Renal pelvis (tissue), 12 donors: ENCODE measurements at places on chromosomes 12 and 14.
A peak's percentile ranks its signal among the peaks of the same experiment; 100 is the strongest.

DNA sequence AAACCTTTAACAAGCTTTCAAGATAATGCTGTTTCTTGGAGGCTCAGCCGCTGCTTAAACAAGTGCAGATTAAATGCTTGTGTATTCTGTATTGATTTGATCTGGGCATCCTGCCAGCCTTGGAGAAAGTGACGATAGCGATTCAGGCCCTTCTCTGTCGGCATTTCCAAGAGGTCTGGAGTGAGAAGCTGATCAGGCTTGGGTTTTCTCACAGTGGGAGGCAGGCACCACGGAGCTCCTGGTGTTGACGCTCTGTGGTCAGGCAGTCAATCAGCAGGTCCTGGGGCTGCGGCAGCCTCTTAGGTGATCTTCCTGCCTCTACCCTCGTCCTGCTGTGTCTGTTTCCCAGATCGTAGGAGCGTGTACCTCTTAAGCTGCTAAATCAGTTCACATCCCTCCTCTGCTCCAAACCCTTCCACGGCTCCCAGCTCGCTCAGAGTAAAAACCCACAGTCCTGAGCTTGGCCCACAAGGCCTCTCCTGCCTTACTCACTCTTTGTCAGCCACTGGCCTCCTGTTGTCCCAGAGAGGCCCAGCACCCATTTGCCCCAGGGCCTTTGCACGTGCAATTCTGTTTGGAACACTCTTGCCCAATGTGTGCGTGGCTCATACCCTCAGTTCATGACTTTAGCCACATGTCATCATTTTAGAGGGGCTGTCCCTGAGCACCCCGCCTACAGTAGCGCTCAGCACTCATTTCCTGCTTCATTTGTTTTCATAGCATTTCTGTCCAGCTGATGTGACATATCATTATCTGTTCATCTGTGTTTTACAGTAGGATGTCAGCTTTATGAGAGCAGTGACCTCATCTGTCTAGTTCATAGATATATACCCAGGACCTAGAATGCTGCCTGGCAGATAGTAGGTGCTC is 155.4 kb downstream of the AACS start:
- no peak for DNase-seq

DNA sequence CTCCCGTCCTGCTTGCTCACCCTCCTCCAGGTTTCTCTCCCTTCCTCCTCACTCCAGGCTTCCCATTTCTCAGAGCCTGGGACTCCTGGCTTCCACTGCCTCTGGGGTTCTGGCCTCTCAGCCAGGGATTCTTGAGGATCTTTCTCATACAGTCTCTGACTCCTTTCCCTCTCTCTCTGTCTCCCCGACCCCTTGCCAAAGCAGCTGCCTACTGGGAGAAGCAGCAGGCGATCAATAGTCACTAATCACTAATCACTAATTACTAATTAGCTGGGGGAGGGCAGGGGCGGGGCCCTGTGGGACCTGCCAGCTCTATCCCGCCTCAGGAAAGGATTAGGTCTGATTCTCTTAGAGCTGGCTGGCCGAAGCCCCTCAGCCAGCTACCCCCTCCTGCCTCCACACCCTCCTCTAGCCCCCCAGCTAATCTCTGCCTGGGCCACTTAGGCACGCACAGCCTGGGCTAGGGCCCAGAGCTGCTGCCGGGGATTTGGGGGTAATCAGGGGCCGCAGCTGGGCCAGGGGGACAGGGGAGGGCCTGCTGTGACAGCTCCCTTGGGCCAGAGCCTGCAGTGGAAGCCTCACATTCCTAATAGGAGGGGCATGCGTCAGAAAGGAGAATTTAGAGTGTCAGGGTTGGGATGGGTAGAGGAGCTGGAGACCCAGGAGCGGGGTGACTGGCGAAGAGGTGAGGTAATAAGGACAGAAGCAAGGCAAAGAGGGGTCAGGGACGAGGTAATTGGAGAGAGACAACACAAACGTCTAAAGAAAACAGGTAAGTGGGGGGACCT is 2.8 kb downstream of the NXPH4 start:
- no peak for DNase-seq

DNA sequence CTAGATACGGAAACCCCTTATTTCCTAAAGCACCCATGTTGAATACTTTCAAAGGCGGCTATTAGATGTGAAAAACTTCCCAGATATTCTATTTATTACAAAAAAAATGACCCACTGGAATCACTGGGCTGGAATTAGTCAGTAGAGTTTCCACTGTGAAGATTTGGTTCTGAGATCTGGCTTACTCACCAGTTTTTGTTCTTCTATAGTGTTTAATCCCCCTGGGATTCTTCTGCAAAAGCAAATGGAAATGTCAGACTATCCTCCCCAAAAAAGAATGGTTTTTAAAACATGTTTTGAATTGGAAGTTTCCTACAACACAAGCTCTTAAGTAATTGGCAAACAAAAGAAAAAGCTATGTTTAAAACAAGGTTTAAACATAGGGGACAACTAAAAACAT is 166.4 kb downstream of the STXBP6 start:
- no peak for DNase-seq

- peak; percentile 34 for DNase-seq
Observed at GRCh38 chr14:34796902-34797301, 78.3 kb downstream of the BAZ1A start.

GRCh38 chr14:59262717-59263454 is 74.4 kb downstream of the DAAM1 start:
- DNase-seq, result no peak

GRCh38 chr12:131752451-131752850 is 41.6 kb downstream of the SFSWAP start:
- DNase-seq, result no peak

DNA sequence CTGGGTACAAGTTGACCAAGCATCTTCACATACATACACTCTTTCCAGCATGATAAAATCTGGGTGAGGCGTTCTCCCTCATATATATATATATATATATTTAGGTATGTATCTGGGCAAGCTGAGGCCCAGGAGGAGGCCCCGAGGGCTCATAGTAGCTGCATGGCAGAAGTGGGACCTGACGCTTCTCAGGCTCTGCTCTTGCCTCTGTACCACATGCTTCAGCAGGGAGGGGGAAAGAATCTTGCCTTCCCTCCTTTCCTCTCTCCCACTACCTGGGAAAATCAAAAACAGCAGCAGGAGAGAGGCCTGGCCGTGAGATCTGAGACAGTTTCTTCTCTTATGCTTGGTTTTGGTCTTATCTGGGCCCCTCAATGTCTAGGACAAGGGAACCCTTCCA is 9.2 kb downstream of the PPP1R1A start:
- no peak for DNase-seq

GRCh38 chr14:102192840-102193502 is 53.3 kb downstream of the WDR20 start:
- DNase-seq, result no peak

DNA sequence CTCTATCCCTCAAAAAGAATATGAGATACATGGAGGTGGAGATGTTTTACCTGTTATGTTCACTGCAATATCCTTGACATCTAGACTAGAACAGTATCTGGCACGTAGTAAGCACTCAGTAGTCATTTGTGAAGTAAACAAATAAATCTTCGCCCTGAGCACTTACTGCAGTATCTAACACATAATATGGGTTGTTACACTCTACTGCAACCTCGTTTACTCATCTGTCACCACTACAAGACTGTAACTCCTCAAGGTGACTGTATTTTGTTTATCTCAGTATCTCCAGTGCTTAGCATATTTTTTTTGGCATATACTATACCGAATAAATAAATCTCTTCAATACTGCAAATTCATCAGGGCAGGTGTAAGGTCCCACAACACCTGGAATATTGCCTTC is 66.1 kb downstream of the WASHC3 start:
- no peak for DNase-seq

DNA sequence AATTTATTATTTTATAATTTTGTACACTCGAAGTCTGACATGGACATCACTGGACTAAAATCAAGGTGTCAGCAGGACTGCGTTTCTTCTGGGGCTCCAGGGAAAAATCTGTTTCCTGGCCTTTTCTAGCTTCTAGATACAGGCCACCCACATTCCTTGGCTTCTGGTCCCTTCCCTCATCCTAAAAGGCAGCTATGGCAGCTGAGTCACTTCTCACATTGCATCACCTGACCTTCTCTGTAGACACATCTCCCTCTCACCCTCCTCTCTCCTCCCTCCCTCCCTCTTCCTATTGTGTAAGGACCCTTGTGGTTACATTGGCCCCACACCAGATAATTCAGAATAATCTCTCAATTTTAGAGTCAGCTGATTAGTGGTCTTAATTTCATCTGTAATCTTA is 92.4 kb downstream of the RPS6KA5 start:
- no peak for DNase-seq

GRCh38 chr14:52551696-52552062 is 626 bp downstream of the TXNDC16 start:
- DNase-seq, result peak; percentile 43

- no peak for DNase-seq
Observed at GRCh38 chr14:64035143-64035542, 182.3 kb downstream of the SYNE2 start.

GRCh38 chr14:99473458-99473857 is 7.2 kb downstream of the SETD3 start:
- no peak for DNase-seq

DNA sequence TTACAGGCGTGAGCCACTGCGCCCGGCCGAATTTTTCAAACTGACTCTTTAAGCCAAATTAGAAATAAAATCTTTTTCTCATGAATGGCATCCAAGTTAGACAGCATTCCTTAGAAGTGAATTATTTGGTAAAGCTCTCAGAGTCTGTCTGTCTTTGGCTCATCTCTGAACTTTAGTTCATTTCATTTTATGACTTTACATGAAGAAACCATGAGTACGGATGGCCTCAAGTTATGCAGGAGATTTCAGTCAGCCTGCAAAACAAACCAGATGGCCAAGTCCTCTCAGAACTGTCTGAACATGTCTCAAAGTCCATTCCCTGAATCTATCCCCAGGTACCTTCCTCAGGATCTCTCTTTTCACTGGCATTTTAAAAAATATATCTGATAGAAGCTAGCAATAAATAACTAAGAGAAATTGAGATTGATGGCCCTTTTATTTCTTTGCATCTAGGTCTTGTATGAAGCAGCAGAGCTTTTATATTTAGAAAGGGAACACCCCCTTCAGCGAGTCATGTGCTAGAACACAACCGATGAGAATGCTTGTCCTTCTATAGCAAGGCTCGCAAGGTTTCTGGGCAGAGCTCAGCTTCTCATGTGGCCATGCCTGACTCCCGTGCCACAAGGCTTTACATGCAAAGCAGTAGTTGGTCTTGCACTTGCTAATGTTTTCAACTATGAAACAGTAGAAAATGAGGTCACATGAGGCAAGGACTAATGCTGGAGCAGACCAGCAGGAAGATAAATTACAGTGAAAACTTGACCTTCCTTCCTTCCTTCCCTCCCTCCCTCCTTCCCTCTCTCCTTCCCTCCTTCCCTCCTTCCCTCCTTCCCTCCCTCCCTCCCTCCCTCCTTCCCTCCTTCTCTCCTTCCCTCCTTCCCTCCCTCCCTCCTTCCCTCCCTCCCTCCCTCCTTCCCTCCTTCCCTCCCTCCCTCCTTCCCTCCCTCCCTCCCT is 125.0 kb downstream of the AKAP6 start:
- no peak for DNase-seq

DNA sequence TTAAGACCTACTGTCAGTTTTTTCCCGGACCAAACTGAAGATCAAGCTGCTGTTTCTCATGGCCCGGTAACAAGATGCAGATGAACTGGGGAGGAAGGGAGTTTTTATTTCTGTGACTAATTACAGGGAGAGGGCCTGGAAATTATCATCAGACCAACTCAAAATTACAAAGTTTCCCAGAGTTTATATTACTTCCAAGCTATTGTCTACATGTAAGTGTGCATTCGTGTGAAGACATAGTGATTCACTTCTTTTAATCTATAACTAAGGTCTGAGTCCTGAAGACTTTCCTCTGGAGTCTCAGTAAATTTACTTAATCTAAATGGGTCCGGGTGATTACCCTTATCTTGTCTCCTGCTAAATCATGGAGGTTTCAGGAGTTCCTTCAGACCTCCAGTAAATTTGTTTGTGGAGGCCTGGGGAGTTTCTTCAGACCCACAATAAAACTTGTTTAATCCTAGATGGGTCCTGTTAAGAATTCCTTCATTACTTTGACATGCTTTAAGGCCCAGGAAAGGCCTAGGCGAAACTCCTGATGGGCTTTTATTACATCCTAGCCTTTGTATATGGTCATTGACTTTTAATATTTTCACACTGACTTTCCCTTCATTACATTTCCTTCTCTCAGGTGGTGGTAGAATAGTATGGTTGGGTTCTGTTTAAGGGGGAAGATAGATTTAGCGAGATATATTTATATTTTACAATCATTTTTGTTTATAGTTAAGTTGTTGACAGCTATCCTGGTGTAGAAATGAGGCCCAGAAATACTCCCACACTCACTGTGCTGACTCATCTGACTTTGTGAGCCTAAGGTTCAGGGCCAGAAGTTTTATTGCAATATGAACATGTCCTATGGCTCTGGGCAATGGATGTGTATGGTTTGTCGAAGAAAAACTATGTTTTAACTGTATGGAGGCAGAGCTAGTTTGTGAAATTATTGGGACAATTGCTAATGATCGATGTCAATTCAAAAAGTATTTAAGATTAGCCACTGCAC is 627.0 kb upstream of the FBXO33 start:
- peak; percentile 10 for DNase-seq

DNA sequence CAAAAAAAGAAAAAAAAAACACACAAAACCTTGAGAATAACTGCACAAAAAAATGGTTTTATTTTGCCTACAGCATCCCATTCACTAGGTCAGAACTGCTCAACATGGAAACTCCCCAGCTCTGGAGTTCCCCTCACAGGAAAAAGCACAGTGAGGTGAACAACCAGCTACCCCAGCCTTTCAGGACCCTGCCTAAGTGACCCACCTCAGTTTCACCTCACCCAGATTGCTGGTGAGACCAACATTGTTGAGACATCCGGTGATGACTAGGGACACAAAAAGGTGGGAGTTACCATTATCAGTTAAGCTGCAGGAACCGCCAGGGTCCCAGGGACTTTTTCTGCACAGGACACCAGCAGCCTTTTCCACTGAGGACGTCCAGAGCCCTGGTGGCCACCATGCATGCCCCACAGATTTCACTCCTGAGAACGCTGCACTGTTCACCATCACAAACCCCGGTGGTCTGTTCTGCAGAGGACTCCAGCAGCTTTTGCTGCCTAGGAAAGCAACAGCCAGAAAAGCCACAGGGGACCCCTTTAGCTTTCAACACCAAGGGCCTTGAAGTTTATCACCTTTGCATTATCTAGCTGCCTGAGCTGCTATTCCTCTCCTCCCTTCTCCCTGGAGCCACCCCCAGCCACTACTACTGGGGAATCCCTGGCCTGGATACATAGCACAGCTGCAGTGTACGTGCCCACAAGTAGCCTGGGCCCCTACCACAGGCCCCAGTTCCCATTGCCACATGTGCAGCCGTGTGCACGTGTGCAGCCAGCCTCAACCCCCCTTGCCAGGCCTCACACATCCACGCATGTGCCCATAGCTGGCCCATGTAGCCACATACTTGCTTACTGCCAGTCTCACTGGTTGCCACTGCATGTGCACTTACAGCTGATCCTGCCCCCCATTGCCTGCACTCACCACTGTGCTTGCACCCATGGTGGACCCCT is 62.5 kb upstream of the FAR2 start:
- no peak for DNase-seq

GRCh38 chr14:96748362-96748761 is 48.8 kb upstream of the VRK1 start:
- DNase-seq, result no peak

- DNase-seq, result no peak
Observed at GRCh38 chr14:73567951-73568885, 795 bp upstream of the ACOT2 start.

GRCh38 chr12:131066207-131066885 is 112.6 kb downstream of the ADGRD1 start:
- no peak for DNase-seq
